ENCODE measurements at places on chromosomes 13 and 19.
A peak's percentile ranks its signal among the peaks of the same experiment; 100 is the strongest.

- DNase-seq = peak; percentile 20
These were observed 57.7 kb downstream of the ATP7B start for GRCh38 chr13:51953347-51954195.

DNA sequence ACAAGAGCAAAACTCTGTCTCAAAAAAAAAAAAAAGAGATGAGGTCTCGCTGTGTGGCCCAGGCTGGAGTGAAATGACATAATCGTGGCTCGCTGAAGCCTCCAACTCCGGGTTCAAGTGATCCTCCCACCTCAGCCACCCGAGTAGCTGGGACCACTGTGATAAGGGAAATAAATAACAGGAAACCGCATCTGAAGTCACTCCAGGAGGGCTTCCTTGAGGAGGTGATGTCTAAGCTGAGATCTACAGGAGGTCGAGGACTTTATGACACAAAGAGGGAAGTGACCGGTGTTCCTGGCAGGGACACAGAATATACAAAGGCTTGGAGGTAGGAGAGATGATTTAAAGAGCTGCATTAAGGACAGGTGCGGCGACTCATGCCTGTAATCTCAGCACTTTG is 8.9 kb upstream of the NR2F6 start:
- no peak for DNase-seq

- peak; percentile 43 for DNase-seq
These were observed 17.3 kb downstream of the PLD3 start for GRCh38 chr19:40365613-40366401.

GRCh38 chr13:76874479-76874878 is 11.7 kb downstream of the KCTD12 start:
- no peak for DNase-seq

DNA sequence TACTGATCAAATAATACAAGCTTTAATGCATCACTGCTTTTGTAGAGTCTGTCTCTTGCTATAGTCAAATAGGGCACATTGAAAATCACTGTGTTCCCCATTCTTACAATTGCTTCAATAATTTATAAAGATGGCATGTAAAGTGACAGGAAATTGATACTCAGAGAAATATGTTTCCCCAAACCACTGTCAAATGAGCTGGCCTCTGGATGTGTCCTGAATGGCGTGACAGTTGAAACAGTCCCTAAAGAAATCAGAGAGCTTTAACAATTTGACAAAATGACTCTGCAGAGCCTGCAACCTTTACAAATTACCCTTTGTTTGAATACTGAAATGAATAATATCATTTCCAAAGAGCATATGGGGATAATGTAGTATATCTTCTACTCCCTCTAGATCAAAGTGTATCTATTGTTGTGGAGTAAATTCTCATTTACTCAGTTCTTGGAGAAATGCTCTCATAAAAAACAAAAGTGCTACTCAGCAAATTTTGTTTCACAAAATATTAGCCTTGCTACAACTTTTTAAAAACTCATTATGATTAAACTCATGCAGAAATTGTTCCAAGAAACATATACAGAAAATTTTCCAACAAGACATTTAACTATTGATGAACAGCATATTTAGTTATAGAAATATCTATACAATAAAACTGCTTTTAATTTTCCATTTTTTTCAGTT is 763.2 kb upstream of the SPRY2 start:
- no peak for DNase-seq

DNA sequence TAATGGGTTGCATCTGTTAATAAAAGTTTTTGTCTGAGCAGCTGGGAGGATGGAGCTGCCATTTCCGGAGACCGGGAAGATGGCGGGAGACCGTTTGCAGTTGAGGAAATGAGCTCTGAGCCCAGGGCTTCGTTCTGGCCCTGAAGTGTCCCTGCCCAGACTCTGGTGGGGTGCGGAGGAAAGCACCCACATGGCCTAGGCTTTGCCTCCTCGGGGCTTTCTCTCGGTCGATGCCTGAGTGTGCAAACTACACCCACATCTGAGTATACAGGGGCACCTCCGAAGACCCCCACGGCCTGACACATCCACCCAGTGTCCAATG is 15.6 kb upstream of the NANOS3 start:
- no peak for DNase-seq

DNA sequence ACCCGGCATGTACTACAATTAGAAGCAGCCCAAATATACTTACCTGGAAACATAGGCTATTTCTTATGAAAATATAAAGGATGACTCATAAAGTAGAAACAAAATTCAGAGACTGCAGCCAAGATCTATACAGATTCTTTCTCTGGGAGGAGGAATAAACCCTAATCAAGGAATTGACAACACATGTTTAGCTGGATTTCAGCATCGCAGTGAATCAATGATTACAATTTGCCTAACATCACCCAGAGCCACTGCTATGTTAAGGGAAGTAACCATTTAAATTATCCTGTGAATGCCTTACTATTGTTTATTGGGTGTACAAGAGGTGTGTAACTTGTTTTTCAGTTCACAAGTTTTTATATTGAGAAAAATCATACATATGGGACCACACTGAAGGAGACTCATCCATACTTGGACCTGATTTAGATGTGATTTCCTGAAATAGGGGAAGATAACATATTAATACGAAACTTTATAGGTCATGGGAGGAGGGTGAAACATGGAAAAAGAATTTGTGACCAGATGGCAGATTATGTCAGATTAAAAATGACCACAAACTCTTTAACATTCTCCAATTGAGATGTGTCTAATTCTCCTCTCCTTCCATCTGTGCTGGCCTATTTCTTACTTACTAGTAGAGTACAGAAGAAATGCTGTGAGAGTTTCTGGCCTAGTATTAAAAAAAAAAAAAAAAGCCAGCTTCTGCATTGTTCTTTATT is 1168.4 kb downstream of the SLITRK1 start:
- no peak for DNase-seq

DNA sequence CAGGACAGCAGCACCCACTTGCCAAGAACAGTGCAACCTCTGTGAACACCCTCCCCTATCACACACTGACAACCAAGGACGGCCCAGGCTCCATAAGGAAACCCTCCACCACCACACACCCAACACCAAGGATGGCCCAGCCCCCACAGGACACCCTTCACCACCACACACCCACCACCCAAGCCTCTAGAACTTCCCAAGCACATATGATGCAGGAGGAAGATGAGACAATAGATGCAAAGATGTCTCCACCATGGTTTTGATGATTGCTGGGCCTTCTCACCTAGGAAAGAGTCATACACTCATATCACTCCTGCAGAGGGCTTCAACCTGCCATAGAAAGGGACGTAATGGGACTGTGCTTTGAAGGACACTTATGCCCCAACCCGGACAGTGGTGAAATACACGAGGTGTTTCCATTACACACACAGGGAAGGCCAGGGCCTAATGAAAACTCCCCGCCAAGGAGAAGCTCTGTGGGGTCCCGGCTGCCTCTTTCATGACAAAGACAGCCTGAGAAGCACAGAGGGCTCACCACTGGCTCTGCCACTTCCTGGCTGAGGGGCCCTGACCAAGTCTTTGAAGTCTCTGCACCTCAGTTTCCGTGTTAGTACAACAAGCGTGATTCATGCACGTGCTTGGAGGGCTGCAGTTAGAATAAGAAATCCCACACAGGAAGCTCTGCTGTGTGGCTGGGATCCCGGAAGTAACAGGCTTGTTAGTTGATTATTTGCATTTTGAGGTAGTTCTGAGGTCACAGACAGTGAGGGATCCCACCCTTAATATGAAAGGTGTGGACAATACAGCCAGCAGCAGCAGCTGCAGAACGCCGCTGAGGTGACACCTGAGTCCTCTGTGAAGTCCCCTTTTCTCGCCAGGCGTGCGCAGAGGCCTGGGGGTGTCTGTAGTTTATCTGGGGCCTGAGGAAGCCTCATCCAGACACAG is 61.9 kb upstream of the ATP12A start:
- peak; percentile 82 for DNase-seq

GRCh38 chr19:21835810-21836444 is at the start of gene ZNF43:
ZNF43 (minus strand) TSS chr19:21836182; CDS start chr19:21836038, 144 bp downstream.
- DNase-seq = peak; percentile 95

DNA sequence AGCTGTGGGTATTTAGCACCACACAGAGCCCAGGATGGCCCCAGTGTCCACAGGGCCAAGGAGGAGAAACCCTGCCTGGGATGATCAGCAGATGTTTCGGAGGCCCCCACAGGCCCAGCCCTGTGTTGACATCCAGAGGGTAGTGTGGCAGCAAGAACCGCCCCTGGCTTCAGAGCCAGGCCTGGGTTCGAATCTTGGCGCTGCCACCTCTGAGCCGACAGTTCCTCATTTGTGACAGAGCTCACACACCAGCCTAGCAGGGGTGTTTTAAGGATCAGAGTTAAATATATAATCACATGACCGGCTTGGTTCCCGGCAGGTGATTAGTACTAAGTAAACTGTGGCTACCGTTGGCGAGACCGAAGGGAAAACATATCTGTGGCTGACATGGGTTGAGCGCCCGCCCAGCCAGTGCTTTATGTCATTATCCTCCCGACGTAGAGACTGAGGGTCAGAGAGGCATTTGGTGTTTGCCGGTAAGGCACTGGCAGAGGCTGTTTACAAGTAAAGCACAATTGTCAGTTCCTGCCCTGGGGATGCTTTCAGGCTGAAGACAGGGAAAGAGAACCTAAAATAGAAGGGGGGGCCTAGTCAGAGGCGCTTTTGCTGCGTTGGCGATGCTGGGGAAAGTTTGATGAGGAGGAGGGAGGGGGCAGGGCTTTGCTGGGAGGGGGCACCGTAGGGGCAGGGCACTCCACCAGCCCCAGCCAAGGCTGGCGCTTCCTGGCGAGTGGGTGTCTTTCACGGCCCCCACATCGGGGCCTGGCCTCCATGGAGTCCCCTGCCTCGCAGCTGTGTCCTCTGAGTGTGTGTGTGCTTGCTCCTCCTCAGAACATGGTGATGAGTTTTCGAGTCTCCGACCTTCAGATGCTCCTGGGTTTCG is 4.8 kb downstream of the PIAS4 start:
- no peak for DNase-seq

- DNase-seq = no peak
These were observed 181.8 kb downstream of the KATNAL1 start for GRCh38 chr13:30125422-30126073.

GRCh38 chr13:76965759-76966421 is 17.6 kb downstream of the ACOD1 start:
- DNase-seq = no peak

GRCh38 chr13:26742691-26743358 is 17.8 kb downstream of the GPR12 start:
- DNase-seq = no peak

DNA sequence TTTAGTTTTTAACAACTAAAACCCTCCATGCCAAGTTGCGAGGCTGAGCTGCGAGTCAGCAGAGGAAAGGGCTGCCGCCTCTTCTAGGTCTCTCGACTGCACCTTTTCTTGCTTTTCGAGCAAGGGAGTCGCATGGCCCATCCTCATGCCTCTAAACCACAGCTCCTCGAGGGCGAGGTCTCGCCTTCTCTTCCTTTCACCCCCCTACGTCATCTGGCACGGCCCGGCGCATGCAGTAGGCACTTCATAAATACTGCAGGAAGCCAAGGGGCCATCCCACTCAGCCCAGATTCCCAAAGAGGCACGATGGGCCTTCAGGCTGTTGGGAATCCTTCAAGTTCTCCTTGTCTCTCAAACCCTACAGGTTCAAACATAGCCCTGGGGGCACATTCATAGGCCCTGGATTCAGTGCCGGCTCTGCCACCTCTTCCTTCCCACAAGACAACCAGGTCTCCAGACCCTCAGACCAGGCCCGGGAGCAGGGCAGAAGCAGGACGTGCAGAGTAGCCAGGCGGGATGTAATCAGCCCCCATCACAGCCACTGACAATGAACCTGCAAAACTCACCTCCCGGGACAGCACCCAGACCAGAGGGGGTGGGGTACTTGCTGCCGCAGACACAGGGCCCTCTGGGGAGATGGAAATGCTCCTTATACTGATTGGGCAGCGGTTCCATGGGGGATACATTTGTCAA is 41.7 kb downstream of the GGACT start:
- DNase-seq = no peak

- no peak for DNase-seq
These were observed 582 bp upstream of the PTPRH start for GRCh38 chr19:55209693-55210472.

GRCh38 chr19:50967929-50968715 is 1.3 kb downstream of the KLK6 start:
- no peak for DNase-seq

DNA sequence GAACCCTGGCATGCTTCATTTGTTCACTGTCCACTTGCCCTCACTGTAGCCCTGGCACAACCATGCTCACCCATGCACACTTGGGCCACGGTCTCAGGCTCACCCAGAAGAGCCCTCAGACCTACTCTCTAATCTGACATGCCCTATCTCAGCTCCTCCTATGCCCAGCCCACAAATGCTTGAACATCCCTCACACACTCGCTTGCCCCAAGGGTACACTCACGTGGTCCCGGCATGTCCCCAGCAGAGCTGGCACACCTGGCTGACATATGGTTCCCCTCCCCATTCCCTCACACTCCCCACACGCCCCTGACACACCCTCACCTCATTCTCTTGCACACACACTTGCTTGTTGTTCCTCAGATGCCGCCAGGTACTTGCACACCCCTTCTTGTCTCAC is 55.7 kb downstream of the MAP4K1 start:
- DNase-seq = no peak

DNA sequence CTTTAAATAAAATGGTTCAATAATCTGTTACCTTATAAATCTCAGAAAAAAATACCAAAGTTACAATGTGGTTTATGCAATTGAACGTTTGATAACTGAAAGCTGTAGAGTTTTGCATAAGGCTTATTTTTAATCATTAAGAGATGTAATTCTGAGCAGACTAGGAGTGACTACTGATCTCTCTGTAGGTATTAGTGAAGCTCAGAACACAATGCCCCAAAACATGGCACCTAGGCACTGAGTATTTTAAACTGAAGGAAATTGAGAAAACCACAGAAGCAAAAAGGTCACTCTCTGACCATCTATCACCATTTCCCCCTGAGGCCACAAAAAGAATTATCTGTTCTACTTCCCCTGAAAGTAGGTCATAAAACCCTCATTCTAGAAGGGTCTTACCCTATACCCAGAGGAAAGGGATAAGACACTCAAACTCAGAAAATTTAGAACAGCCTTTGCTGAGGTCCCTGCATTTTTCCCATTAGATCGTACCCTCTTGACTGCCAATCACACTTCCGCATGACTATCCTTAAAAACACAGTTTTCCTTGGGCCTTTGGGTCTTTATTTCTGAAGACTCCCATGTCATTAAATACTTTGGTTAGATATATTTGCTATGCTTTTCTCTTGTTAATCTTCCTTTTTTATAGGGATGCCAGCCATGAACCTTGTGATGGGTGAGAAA is 158.1 kb downstream of the PCDH9 start:
- no peak for DNase-seq

DNA sequence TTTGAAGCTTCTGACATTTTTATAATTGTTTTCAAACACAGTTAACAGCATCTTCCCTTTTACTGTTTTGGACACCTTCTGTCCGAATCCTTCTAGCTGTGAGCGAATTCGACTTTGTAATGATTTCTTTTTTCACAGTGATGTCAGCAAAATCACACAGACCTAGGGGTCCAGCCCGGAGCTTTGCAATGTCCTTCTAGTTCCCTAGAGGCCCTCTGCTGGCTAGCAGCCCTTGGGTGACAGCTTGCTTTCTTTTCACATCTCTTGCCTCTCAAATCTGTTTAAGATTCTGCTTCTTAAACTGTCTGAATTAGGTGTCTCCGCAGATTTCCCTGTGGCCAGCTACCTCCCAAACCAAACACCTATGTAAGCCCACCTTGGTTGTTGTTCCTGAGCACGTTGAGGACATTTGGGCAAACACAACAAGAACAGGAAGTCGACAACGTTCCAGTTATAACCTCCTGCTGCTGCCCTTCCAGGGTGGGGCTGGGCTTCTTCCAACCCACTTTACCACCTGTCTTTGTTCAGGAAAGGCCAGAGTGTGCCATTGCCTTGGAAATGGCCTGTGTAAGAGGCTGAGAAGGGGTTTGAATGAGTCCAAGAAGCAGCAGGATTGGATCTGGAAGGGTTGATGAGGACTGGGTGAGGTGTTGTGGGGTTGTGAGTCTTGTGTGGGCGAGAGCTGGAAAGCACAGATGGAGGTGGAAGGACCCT is 123.1 kb downstream of the ATP8A2 start:
- DNase-seq = no peak
